Sigmoid colon (tissue), 7 donors: ENCODE measurements at places on chromosomes 7 and 10. TPM values are rescaled to one million over a fixed set of nuclear protein-coding genes. Genes with fewer than 3 reads are reported as not detected.

DNA sequence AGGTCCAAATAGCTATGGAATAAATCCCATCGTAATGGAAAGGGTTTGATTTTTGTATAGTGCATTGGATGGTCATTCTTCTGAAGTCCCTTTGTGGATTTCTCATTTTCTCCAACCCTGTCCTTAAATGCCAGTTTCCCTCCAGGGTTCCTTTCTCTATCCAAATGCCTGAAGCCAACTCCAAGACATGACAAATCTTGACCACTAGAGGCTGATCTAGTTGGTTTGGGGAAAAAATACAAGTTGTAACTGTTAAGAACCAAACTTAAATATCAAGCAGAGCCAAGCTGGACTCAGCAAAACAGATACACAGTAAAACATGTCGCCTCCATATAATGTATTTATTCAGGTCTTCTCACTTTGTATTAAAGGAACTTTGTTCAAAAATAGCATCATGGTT lies 28.7 kb downstream of the FRMD4A start:
- no peak for DNase-seq

GRCh38 chr7:27774717-27775328 lies 34.9 kb downstream of the TAX1BP1 start:
- no peak for DNase-seq

The STAG3 gene
- total RNA-seq: not detected

- DNase-seq: no peak
These were observed 74.2 kb downstream of the JAZF1 start for GRCh38 chr7:28106321-28106829.

The LEP gene
- total RNA-seq: 0.16 TPM

GRCh38 chr7:82605247-82605864 lies 161.8 kb upstream of the CACNA2D1 start:
- no peak for DNase-seq

DNA sequence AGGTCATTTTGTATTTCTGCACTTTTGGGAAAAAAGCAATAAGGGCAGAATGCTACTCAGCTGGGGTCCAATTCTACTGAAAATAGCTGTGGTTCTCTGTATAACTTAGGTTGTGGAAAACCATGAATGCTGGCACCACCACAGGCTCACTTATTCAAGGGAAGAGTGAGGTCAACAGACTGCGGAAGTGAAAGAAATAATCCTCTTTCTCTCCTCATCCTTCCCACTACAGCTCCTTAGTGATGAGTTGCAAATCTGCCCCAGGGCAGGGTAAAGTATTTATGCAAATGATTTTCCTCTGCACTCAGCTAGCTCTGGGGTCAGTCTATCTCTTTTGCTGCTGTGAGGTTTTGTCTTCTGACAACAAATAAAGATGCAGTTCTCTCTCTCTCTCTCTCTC lies 74.1 kb upstream of the PTPRZ1 start:
- no peak for DNase-seq
